CD4-positive, alpha-beta T cell treated with Interleukin-4 for 4 hours (primary cell): ENCODE measurements at places on chromosomes 2 and 18.

DNA sequence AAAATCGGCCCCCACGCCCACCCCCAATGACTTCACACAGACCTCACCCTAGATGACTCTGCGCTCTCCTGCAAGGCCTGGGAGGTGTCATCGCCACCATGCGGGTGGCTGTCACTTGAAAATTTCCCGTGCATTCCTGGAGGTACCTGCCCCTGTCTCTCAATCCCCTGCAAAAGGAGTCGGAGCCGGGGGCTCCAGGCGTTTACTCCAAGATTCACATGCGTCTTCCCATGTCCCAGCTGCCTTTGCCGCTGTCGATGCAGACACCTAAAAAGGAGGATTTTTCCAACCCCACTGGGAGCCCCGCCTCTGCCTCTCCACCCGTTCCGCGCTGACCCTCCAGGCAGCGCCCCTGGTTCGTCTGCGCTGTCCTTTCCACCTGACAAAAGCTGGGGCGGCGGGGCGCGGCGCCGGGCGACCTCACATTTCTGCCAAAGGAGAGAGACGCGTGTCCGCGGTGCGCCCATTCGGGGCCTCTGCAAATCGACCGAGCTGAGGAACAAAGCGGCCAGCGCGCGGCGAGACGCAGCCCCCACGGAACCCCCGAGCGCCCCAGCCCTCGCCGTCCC is 667 bp downstream of the REEP1 start:
- DNase-seq, result no peak

DNA sequence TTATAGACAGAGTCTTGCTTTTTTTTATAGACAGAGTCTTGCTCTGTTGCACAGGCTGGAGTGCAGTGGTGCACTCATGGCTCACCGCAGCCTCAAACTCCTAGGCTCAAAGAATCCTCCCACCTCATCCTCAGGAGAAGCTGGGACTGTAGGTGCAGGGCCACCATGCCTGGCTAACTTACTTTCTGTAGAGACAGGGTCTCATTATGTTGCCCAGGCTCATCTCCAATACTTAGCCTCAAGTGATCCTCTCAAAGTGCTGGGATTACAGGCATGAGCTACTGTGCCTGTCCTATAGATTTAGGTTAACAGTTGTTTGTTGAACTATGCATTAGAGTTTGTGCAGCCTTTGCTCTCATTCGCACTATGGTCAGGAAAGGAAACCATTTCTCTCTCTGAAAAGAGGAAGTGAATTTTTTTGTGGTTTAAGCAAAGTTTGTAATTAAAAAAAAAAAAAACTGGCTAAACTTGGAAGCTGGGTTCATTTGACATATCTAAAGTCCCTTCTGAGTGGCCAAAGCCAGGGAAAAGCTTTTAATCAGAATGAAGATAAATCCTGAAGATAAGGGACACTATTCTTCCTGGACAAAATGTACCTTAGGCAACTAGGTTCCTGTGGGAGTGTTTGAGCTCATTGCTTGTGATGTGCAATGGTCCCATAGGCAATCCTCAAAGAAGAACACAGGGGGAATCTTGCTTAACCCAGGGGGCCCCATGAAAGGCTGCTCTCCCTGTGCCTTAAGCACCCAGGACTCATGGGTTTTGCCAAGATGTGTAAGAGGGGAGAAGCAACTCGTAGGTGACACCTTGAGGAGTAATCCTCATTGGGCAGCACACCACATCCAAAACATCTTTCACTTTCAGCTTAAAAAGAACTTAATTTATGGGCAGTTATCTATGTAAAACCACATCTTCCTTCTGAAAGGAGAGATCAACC is 201.7 kb downstream of the MREG start:
- no peak for DNase-seq

DNA sequence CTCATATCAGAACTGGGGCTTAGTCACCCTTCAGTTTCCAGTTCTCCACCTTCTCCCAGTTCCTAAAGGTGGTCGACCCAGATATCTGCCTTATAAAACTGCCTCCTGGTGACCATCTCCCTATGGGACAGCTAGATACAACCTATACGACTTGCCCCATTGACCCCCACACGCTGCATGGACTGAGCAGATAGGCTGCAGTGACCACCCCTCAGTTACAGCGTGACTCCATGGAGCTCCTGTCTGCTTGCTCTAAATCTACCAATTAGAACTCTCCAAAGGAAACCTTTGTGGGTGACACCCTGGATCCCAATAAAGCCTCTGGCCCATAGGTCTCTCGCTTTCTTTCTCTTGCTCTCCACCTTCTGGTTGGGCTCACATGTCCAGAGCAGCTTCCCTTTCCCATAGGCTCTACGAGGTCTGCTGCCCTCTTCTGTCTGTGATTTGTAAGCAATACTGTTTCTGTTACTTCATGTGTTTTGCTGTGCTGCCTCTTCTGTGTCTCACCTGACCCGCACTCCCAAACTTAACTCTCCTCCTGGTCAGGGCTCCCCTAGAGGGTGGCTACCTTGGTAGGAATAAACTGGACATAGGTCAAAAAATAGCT is 971.3 kb upstream of the FAM98A start:
- no peak for DNase-seq

DNA sequence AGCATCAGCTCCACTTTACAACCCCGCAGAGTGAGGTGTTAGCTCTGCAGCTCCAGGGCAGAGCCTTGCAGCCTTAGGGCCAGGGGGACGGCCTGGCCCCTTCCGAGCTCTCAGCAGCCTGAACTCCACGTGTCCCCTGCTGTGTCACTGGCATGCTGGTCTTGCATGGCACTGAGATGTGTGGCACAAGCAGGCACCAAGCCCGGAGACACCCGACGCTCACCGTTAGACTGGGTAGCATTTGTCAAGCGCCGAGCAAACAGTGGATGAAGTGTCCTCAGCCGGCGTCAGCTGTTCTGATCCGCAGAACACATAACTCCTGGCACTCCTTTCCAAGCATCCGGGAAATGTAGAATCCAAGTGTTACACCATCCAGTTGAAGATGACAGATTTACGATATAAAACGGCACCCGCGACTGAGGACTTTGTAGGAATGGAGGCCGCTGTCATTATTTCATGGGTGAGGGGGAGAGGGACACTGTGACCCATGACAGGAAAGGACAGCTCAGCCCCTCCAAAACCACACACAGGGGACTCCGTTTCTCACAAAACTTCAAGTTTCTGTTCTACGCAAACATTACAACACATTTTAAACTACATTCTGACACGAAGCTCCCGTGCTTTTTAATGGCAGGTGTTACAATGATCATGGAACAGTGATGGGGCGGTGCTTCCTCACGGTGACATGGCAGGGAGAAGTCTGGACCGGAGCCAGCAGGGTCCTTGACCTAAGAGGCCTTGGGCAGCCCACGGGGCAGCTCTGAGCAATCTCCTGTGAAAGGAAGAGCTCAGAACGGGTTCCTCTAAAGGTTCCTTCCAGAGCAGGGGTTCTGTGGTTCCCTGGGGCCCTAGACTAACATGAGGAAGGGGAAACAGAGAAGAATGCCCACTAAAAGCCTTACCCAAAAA is 89.4 kb downstream of the HDAC4 start:
- no peak for DNase-seq

DNA sequence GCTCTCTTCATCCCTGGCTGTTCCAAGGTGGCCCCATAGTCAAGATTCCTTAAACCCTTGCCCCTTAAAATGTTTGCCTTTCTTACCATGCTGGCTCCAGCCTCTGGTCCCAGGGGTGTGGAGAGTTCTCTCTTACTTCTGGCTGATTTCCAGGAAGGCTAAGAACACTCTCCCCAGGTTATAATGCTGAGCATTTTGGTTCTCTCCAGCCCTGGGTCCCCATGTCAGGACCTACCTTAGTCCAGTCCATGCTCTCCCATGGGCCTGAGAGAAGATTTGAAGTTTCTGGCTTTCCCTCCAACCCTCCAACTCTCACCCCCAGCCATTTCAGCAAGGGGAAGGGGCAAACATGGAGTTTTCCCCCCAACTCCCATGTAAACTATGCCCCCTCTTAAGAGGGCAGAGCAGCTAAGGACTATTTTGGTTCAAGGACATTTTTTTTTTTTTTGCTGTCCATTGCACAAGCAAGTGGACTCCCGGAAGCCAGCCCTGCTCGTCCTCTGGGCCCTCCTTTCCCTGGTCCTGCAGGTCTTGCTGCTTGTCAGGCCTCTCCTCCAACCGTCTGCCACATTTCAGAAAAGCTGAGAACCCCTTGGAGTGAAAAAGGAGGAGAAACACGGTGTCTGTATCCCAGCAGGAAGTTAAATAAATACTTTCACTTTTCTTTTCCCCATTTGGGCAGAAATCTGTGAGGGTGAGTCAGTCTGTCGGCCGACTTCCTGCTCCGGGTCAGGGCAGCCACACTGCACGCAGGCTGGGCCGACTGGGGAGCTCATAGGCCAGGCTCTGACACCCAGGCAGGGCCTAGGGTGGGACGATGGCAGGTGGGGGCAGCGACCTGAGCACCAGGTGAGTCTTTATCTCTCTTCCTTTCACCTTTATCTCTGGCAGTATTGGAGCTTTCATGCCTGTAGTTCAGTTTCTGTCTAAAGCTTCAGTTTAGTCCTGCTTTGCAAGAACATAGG is at the start of gene SP140L:
Gene SP140L, plus strand, starts transcription at position 741 of the 965 bp plus-strand sequence. Its CDS starts 77 bp downstream, at position 818.
- DNase-seq, result peak; percentile 85

GRCh38 chr2:85310330-85310729 is 17.5 kb downstream of the TGOLN2 start:
- DNase-seq, result no peak

- DNase-seq, result no peak
Measured at GRCh38 chr18:48800876-48801727, 149.7 kb downstream of the SMAD7 start.

DNA sequence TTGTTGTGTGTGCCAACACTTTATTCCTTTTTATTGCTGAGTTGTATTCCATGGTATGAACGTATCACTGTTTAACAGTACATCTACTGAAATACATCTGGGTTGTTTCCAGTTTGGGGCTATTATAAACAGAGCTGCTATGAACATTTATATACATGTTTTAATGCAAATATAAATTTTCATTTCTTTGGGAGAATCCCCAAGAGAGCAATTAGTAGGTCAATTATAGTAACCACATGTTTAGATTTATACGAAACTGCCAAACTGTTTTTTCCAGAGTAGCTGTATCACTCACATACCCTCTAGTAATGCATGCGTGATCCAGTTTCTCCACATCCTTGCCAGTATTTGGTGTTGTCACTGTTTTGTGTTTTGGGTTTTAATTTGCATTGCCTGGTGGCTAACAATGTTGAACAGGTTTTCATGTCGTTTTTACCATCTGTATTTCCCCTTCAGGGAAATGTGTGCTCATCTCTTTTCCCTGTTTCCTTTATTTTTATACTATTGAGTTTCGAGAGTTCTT is 81.0 kb downstream of the TMEM131 start:
- no peak for DNase-seq

GRCh38 chr18:67359873-67360838 is 156.4 kb downstream of the DSEL start:
- DNase-seq, result peak; percentile 50

DNA sequence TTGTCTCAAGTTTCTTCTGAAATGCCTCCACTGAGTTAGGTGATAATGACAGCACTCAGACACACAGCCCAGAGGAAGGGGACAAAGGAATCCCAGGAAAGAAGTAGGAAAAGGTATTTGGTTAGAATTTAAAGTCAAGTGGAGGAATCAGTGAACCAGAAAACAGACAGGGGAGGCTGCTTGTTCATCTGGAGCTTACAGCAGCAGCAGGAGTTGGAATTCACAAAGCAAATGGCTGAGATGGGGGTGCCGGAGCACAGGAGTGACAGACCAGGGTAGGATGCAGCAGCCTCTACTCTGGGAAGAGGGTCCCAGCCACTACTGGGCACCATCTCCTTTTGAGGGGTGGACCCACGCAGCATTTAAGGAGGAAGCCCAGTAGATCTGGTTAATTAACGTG is 104.8 kb downstream of the ST6GAL2 start:
- no peak for DNase-seq

DNA sequence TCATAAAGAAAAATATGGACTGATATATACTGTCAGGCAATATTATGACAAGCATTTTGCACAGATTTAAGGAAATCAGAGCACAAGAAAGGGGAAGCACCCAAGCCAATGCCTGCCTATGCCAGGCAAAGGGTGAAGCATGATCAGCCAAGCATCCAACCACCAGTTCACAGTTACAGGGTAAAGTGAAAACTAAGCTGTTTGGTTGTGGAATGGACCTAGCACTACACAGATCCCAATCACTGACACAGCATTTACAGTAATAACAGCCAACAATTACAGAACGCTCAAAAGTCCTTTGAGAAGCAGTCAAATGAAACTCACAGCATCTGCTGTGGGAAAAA is 90.3 kb downstream of the SP3 start:
- no peak for DNase-seq
